ENCODE measurements at places on chromosomes 12 and 14.
A peak's percentile ranks its signal among the peaks of the same experiment; 100 is the strongest.

- DNase-seq, result no peak
These were observed 129.9 kb upstream of the FBXO33 start for GRCh38 chr14:39562175-39562574.

- DNase-seq, result no peak
These were observed 80.8 kb downstream of the DACT1 start for GRCh38 chr14:58718226-58719205.

DNA sequence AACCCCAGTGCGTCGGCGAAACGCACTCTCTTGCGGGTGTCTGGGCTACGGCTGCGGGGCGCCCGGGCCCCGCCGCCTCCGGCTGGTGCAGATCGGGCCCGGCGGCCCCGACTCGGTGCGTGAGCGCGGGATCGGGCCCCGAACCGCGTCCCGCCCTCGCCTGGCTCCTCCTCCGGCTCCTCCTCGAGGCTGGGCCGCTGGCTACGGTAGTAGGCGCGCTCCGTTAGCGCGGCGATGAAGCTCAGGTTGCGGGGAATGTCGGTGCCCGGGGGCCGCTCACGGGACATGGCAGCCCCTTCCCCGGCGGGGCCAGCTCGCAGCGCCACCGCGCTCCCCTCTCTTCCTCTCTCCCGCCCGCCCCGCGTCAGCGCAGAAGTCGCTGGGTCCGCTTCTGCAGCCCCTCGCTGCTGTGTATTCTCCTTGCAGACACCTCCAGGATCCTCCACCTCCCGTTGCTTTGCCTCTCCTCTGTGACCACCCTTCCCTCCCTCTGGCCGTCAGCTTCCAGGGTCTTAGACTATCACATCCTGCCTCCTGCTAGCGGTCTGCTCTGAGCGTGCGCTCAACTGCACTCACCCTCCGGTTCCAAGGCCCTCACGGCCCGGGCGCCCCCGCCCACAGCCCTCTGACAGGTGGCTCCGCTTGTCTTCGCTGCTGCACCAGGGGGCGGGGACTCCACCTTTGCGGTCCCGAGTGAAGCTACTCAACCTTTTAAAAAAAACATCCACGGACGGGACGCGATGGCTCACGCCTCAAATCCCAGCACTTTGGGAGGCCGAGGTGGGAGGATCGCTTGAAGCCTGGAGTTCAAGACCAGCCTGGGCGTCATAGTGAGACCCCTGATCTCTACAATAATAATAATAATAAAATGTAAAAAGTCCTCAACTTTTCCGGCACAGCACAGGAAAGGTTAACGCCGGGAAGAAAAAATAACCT, at the start of gene PPP1R3E:
Gene PPP1R3E (minus strand): TSS at position 570 of the 936 bp plus-strand sequence. CDS start 283 bp downstream, at position 287.
- DNase-seq, result peak; percentile 66

- no peak for DNase-seq
These were observed 63.0 kb upstream of the HMGA2 start for GRCh38 chr12:65761301-65761700.

DNA sequence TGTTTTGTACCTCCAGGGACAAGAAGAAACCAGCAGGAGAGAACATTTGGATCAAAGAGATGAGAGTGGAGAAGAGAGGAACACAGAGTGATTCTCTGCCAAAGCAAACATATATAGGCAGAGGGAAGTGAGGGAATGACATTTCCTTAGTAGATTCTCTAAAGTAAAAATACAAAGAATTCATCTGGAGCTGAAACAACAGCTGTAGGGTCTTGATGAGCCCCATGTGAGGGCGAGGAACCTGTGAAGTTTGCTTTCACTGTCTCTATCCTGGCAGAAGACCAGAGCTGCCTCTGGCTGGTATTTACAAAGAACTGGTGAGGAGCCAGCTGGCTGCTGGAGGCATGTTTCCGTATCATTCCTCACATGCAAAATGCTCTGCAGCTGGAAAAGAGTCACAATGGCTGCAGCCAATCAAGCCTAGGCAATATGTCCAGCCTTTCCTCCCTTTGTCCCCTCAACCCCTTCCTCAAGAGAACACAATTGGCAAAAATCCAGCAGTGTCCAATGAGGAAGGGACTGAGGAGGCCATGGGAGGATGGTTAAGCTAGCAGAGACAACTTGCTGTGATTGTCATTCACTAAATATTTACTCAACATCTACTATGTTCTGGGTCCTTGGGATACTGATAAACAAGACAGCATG, 122.5 kb downstream of the PHLDA1 start:
- no peak for DNase-seq

GRCh38 chr14:76376878-76377734, 1.2 kb downstream of the ESRRB start:
- no peak for DNase-seq

GRCh38 chr14:94110552-94111181, at the start of gene IFI27:
Gene IFI27, plus strand, starts transcription at chr14:94110736.
- DNase-seq, result no peak

DNA sequence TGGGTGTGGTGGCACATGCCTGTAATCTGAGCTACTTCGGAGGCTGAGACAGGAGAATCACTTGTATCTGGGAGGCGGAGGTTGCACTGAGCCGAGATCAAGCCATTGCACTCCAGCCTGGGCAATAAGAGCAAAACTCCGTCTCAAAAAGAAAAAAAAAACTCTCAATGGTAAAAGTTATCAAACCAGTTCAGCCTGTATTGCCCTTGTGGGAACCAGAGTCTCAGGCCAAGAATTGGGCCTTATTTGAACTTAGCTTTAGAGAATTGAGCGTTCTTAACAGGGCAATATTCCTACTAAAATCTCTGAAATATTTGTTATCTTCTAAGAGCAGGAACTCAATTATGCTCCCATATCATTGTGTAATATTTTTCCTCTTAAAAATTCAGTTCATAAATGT, 7.7 kb upstream of the MDM2 start:
- no peak for DNase-seq

GRCh38 chr12:110920324-110920910, at the start of gene MYL2:
Gene MYL2, minus strand, starts transcription at chr12:110920579. Its CDS starts 50 bp downstream, at chr12:110920529.
- no peak for DNase-seq

- no peak for DNase-seq
These were observed 161.8 kb downstream of the KIF26A start for GRCh38 chr14:104299993-104300761.

- no peak for DNase-seq
These were observed 7.5 kb downstream of the HIP1R start for GRCh38 chr12:122842505-122843405.

DNA sequence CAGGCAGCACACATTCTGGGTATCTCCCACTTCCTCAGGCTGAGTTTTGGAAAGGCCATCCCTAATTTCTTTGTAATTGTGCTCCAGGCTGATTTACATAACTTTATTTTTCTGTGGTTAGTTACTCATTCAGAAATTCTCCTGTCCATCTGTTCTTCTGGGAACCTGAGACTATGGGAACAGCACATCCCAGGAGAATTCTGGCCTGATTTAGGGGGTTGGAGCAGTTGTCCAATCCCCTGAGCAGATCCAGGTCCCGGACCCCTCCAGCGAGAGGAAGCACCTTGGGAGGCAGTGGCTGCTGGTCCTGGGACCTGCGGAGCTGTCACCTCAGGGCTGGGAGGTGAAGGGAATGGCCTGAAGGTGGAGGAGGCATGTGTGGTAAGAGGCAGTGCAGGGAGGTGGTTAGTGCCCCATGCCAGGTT, 40.4 kb downstream of the TSPAN9 start:
- no peak for DNase-seq

GRCh38 chr14:36113341-36113740, 63.2 kb downstream of the PTCSC3 start:
- DNase-seq, result no peak

- no peak for DNase-seq
These were observed 769.6 kb upstream of the ALG10B start for GRCh38 chr12:37546901-37547475.

DNA sequence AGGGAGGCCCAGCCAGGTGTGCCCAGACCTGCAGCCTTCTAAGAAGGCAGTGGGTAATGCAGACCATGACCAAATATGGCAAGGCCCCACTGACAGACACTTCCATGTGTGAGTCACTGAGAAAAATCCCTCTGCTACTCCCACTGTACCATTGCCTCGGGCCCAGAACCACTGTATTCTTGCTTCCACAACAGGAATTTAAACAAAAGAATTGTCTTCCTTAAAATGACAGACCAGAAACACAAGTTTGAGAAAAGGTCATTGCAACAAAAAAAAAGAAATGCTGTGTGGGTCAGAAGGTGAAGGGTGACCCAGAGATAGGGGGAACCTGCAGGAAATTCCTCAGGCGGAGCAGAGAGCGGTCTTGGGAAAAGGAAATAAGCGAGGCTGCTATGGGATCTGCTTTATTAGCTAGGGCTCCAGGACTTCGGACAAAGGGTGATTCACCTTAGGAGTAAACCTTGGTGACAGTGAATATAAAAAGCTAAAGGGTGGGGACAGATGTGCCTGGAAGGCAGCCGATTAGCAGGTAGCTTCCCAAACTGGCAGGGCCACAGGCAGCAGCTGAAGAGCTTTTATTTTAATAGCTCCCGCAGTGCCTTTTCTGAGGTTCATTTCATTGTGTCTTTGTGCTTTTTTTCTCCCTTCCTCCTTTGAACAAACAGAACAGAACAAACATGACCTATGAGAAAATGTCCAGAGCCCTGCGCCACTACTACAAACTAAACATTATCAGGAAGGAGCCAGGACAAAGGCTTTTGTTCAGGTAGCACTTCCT, 185.3 kb upstream of the BCL2L14 start:
- DNase-seq, result no peak

DNA sequence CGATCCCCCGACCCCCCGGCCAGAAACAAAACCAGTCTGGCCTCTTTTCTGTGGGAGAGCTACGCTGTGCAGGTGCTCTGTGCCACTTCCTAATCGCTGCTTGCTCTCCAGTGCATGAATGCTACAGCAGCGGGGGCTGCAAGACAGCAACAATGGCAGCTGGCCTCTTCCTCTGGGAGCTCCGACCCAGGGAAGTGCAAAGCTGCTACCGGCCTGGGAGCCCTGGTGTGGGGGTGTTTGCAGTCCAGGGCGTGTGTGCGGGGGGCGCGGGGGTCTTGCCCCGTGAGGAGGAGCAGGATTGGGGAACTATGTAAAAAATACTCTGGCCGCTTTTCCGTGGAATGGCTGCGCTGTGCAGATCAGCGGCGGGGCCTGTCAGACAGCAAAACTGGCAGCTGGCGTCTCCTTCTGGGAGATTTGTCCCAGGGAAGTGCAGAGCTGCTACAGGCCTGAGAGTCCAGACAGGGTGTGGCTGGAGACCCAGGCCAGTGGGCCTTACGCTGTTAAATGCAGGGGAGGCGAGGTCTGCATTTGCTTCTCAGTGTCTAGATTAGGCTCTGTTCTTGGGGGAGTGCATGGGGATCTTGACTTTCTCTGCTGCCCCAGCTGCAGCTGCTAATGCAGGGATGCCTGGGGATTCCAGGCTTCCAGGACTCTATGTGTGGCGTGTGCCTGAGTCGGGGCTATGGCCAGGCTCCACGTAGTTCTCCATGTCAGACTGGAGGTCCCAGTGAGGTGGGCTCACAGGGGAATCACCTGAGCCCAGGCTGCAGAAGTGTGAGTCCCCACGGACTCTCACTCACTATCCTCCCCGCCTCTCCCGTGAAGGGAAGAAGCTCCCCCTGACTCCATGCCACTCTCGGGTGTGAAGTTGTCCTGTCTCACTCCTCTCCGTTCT, 344.5 kb downstream of the AEBP2 start:
- DNase-seq, result no peak

- DNase-seq, result no peak
These were observed 74.9 kb upstream of the ATP2B1 start for GRCh38 chr12:89783359-89784060.

DNA sequence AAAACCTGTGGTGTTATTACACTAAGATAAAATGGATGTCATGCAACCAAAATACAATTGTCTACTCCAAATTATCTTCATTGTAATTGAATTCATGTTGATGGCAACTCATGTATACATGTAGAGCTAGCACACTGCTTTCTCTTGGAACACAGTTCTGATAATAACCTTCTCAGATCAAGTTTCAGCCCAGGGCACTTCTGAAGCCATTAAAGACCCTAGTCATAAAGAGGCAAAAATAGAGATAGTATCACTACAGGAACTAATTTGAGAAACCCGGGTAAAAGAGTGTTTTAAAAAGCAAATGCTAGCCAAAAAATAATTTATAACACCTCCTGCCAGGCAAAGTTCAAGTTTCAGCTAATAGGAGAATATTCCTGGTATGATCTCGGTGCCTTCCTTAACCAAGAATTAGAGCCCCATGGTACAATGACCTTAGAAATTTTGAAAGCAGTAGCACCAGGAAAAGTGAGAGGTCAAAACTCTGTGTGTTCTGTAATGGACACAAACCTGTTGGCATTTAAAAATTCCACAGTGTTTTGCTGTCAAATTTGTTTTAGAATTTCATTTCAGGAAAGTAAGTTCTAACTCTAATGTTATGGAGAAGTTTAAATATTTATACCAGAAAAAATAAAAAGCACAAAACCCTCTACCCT, 105.0 kb upstream of the FRMD6 start:
- no peak for DNase-seq

- DNase-seq, result no peak
These were observed 66.7 kb downstream of the RESF1 start for GRCh38 chr12:32025906-32026305.

DNA sequence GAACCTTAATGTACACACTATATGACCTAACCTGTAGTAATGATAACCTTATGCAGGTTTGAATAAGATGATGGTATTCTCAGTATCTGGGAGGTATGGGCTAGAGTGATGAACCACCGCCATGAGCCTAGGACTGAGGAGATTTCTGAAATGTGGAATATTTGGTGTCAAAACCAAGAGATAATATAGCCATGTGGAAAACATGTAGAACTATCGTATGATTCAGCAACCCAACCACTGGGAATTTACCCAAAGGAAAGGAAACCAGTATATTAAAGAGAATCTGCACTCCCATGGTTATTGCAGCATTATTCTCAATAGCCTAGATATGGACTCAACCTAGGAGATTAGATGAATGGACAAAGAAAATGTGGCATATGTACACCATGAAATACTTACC, 271.7 kb upstream of the BTG1 start:
- no peak for DNase-seq

GRCh38 chr14:94689218-94689984, 77.2 kb downstream of the SERPINA3 start:
- no peak for DNase-seq

DNA sequence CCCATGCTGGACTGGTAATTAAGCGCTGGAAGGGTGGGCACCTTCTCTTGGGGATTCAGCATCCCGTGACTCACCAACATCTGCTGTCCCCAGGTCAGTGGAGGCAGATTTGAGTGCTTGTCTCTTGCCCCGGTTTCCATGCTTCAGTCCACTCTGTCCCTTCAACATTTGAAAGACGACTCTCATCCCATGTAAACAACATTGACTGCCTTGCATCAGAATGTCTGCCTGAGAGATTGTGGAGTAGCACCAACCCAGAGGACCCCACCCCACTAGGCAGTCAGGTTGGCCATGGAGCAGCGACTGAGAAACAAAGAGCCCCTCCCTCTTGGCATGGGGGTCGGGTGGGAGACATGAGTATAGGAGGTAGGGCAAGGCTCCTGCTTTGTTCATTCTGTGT, 4.9 kb upstream of the STAC3 start:
- DNase-seq, result no peak

GRCh38 chr14:30974628-30975027, 50.8 kb upstream of the AP4S1 start:
- no peak for DNase-seq

GRCh38 chr14:50335389-50335788, 23.3 kb downstream of the DMAC2L start:
- peak; percentile 48 for DNase-seq

- DNase-seq, result no peak
These were observed 133.6 kb upstream of the NOS1 start for GRCh38 chr12:117494833-117495655.

GRCh38 chr14:69044965-69045555, 66.0 kb upstream of the ACTN1 start:
- DNase-seq, result no peak

GRCh38 chr12:52925717-52926595, 21.1 kb upstream of the KRT8 start:
- DNase-seq, result no peak

Data from substantia nigra (tissue), 51 donors.